NAMALWA (cell line): ENCODE measurements at places on chromosomes 4 and X.

- DNase-seq = no peak
Measured at GRCh38 chr4:531076-531475, 32.1 kb downstream of the PIGG start.

- DNase-seq = peak; percentile 67
Measured at GRCh38 chr4:64781737-64782326, 372.6 kb upstream of the TECRL start.

- DNase-seq = no peak
Measured at GRCh38 chrX:43813319-43813718, 68.9 kb downstream of the MAOB start.

- DNase-seq = no peak
Measured at GRCh38 chrX:117038918-117039440, 576.2 kb upstream of the CT83 start.

DNA sequence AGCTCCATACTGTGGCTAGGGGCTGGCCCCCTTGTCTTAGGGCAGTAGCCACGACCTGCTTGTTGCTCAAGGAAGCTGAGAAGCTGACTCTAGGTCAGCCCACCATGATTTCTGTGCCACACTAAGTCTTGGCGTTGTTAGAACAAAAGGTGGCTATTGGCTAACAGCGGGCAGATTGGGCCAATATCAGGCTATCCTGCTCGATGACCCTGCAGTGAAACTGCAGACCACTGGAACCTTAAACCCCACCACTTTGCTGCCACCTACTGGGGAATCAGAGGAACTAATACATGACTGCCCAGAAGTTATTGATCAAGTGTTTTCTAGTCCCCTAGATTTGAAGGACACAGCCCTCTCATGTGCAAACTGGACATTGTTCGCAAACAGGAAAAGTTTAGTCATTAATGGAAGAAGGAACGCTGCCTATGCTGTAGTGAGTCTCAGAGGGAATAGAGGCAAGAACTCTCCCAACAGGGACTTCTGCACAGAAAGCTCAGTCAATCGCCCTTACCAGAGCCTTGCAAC lies 17.0 kb upstream of the PAPSS1 start:
- peak; percentile 68 for DNase-seq

GRCh38 chr4:91631335-91631734 lies 672.4 kb upstream of the GRID2 start:
- DNase-seq = no peak

DNA sequence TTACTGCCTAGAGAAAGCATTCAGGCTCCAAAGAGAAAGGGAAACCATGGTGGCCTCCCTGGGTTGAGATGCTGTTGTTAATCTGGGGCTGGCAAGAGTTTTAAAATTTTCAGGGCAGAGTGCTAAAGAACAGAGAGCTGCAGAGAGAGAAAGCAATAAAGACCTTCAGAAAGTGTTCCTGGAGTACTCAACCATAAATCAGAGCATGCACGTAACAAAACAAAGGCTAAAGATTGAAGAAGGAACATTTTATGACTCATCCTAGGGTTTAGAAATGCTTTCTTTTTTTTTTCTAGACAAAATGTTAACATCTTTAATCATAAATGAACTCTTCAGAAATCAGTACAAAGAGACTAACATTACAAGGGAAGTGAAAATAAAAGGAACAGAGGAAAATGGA lies 562.3 kb upstream of the NDST4 start:
- DNase-seq = no peak

DNA sequence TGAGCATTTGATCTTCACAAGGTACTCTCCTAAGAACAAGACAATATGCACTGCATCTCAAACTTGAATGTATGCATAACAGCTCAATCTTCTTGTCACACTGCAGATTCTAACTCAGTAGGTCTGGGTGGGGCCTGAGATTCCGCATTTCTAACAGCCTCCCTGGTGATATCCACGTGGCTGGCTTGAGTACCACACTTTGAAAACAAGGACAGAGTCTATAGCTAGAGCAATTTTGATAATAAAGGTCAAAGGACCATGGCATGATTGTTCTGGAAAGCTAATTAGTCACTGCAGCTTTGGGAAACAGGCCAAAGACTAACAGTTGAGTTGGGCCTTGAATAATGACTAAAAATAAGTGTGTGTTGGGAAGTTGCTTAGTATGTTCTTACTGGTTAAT lies 213.3 kb downstream of the GBA3 start:
- no peak for DNase-seq

DNA sequence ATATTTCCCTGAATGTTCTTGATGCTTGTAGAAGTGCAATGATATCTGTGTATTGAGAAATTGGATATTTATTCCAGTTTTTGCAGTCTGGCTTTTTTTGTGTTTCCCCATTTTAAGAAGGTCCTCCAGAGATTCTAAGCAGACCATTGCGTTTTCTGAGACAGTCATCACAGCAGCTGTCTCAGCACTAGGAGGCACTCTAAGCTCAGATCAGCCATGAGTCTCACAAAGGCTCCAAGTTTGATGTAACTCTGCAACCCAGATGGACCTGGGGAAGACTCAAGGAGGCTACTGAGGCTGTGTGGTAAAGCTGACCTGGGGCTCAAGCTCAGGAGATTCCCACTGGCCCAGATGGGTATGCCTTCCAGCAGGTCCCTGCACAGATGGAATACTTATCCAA lies 89.3 kb upstream of the CYLC1 start:
- no peak for DNase-seq

DNA sequence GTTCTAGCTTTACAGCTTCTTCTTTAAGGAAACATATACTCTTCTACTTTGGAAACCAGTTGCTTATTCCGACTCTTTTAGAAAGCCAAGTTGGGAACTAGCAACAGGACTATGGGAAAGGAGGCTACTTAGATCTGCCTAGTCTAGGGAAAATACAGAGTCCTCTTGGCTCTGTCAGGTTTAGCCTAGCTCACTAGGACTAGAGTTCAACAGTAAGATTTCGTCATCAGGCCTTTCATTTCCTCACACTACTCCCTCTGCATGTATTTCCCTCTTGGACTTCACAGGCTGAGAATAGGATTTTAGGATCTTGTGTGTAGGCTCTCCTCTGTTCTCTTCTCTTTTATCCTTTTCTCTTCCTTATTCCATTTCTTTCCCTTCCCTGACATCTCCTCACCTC lies 409.8 kb downstream of the AR start:
- no peak for DNase-seq

- DNase-seq = no peak
Measured at GRCh38 chr4:173218411-173219125, 50.0 kb downstream of the GALNT7 start.

DNA sequence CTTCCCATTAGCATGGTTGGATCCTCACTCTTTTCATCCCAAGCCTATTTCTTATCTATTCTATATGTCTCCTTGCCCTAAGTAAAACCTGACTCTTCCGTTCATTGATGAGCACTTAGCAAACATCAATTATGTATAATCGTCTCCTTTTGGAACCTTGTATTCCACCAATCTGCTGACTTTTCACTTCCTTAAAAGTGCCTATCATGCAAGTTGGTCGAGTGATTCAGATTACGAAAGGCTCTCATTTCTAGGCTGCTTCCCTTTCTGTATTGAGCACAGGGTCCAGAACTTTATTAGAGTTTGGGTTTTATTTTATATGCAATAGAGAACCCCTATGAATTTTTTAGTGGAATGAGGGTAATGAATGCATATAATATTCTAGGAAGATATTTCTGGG lies 27.1 kb upstream of the ALB start:
- no peak for DNase-seq

DNA sequence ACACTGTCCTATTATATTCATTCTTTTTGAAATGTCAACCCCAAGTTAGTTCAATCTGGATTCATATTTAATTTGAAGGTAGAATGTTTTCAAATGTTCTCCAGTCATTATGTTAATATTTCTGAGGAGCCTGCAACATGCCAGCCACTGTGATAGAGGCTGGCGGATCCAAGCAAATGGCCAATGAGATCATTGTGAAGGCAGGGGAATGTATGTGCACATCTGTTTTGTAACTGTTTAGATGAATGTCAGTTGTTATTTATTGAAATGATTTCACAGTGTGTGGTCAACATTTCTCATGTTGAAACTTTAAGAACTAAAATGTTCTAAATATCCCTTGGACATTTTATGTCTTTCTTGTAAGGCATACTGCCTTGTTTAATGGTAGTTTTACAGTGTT lies 1.6 kb downstream of the CXCL1 start:
- no peak for DNase-seq

DNA sequence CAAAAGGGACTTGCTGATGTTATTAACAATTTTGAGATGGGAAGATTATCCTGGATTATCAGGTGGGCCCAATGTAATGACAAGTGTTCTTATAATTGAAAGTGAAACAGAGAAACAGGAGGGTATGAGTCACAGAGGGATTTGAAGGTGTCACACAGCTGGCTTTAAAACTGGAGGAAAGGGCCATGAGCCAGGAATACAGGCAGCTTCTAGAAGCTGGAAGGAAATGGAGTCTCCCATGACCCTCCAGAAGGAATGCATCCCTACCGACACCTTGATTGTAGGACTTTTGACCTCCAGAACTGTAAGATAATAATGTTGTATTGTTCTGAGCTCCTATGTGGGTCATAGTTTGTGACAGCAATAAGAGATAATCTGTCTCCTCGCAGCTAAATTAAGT lies 98.0 kb upstream of the STIM2 start:
- DNase-seq = no peak

DNA sequence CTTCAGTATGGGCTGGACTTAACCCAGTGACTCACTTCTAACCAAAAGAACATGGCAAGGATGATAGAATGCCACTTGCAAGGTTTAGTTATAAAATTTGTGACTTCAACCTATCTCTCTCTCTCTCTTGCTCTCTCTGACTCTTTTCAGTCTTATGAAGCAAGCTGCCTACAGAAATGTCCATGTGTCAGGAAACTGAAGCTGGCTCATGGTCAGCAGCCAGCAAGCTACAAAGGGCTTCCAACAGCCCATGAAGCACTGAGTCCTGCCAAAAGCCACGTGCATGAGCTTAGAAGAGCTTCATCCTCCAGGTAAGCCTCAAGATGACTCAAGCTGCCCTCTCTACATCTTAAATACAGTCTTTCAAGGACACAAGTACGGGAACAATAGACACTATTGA lies 100.3 kb downstream of the HS3ST1 start:
- no peak for DNase-seq

GRCh38 chrX:38583181-38583580 lies 21.8 kb downstream of the TSPAN7 start:
- no peak for DNase-seq

DNA sequence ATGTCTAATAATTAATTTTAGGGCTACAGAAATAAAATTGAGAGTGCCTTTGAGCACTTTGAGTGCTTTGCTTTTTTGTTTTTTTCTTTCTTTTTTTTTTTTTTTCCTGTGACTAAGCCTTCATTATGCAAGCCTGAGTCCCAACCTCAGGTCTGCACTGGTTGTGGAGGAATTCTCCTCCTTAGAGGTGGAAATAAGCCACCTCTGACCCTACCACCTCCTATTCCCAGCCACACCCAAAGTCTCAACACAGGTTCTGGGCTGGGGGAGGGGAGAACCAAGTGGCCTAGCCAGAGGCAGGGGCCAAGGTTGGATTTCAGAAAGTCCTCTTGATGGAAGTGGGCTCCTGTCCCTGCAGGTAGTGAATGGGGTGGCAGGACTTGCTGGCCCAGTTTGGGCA lies 180.2 kb downstream of the ARAP2 start:
- DNase-seq = no peak

- no peak for DNase-seq
Measured at GRCh38 chr4:128665514-128665913, 144.0 kb upstream of the JADE1 start.

- no peak for DNase-seq
Measured at GRCh38 chr4:16104520-16104919, 20.7 kb upstream of the PROM1 start.

DNA sequence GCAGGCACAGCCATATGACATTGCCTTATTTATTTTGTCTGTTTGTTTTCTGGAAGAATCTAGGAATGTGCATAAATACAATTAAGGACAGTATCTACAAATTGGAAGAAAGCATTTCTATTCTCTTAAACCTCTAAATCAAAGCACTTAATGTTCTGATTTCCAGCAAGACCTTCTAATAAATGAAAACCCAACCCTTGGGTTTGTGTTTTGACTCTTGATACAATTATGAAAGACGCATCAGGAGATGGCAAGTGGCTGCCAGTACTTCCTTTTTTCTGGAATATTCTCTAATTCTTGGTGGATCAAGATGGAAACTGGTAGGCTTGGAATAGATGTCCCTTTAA lies 437 bp upstream of the CPE start:
- DNase-seq = no peak

GRCh38 chrX:153830640-153831428 lies 490 bp upstream of the PDZD4 start:
- DNase-seq = no peak

DNA sequence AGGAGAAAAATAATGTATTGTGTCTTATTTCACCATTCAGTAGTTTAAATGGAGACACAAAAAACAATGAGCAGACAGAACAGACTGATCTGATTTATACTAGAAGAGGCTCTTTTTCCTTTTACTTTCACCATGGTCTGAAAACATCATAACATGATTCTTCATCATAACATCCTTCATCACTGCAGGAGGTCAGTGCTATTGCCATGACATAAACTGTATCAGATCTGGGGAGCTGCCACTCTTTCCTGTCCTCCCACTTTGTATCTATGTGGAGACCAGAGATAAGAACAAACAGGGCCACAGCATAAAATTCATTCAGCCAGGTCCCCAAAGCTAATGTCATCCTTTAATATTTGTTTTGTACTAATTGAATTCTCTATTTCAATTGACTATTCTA lies 25.2 kb downstream of the SOD3 start:
- no peak for DNase-seq

DNA sequence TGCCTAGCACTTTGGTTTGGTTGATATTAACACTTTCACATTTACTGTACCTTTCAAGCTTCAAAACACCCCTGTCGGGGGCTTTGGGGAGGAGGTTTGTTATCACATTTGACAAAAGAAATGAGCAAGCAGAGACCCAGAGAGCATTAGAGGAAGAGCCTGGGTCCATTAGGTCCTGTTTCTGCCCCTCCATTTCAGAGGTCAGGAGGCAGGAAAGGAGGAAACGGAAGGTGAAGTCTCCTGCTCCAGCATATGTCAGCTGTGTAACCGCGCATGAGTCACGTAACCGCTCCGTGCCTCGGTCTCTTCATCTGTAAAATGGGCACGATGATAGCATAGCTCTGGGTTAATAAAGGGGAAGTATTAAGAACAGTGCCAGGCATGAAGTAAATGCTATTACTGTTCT lies 201.9 kb upstream of the BCOR start:
- DNase-seq = no peak

DNA sequence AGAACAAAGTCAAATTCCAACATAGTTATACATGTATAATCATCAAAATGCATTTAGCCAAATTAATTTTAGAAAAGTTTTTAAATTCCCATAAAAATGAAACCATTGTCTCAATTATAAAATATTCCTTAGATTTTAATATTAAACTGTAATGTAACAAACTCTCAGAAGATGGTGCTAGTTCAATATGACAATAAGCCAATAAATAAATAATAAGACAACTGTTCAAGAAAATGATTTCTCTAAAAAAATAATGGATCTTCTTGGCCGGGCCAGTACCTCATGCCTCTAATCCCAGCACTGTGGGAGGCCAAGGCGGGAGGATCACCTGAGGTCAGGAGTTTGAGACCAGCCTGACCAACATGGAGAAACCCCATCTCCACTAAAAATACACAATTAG lies 80.3 kb downstream of the RAB28 start:
- no peak for DNase-seq

- DNase-seq = no peak
Measured at GRCh38 chr4:118814058-118814457, 21.9 kb downstream of the SEC24D start.

GRCh38 chrX:11408783-11409182 lies 115.6 kb downstream of the AMELX start:
- no peak for DNase-seq
